ENCODE measurements at places on chromosomes 13 and 19. TPM values are rescaled to one million over a fixed set of nuclear protein-coding genes. Genes with fewer than 3 reads are reported as not detected.

GRCh38 chr13:60787083-60787482, 390.1 kb downstream of the TDRD3 start:
- DNase-seq = no peak

Gene BEST2
- not detected for total RNA-seq

Gene PDX1
- not detected for total RNA-seq

DNA sequence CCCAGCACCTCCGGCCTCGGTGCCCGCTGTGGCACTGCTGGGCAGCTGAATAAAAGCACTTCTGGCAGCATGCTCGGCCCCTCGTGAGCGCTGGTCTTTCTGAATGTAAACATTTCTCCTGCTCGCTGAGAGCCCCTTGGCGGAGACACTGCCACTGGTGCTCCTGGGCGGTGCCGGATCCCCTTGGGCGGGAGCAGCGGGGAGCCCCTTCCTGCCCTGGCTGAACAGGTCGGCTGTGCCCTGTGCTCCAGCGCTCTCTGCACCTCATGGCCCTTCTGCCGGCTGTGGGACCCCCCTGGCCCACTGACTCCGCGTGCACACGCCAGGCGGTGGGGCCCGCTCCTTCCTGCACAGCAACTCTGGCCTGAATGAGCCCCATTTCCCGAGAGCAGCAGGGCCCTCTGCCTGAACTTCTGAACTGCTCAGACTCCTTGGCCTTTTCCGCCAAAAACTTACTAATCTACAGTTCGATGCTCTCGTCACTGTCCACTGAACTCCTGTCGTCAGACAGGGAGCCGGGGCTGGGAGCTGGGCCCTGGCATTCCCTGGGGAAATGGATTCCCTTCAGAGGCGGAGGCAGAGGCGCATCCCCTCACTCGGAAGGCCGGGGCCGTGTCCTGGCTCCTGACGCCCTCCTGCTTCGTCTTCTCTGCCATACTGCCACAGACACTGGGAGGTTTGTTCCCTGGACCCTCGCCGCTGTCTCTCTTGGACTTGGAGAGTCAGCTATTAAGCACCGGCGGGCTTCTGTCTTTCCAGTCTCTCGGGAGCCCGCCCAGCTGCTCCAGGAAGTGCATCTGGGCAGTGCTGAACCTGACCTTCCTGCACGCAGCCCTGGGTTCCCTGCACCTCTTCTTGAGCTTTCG, 14.2 kb downstream of the RB1 start:
- DNase-seq = no peak

DNA sequence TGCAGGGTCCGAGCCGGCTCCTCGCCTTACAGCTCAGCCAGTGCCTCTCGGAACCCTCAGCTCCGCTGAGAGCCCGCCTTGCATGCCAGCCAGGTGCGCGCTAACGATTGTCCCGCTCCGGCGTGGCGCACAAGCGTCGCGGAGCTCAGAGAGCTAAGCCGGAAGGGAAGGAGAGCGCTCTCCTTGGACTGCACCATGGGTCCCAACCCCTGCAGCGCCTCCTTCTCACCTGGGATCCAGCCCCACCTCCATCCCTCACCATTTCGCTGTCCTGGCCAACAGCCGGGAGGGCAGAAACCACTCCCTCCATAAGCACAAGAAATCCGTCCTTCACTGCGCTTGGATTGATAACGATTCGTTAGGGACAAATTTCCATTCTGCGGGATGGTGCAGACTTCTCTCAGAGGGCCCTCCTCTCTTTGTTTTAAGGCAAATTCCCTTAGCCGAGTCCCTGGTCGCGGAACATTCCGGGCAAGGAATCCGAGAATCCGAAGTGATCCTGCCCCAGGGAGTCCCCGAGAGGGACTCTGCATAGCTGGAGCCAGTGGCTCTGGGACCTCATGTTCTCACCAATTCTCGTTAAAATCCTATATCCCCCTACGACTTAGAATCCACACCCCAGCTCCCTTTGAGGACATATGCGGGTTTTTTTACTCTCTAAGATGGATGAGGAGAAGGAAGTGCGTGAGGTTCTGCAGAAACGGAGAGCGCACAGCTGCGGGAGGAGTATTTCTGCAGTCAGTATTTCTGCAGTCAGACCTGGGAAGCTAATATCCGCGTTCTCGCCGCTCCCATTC, 2.8 kb downstream of the GSX1 start:
- DNase-seq = no peak

Gene MPHOSPH8
- 17.4 TPM for total RNA-seq

DNA sequence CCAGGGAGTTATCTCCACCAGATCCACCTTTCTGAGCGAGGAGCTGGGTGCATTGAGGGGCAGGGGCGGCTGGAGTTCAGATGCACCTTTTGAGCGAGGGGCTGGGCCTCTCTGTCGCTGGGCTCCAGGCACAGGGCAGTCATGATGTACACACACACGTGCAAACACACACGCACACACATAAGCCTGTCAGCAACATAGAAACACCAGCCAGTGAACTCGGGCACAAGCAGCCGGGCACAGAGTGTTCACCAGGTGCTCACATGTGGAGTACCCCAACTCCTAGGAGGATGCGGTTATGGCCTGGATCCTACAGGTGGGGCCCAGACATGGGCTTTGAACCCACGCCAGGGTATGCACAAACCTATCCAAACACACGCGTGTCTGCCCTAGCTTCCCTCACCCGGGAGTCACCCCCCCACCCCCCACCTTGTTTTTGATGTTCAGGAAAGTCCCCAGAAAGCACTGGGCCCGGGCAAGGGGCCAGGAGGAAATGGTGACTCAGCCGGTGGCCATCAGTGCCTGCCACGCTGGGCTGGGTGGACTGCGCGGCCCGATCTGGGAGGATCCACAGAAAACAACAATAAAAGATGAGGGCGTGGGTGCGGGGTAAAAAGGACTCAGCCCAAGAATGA, 13.3 kb downstream of the ARRDC2 start:
- no peak for DNase-seq

- no peak for DNase-seq
Observed at GRCh38 chr13:107669391-107669993, 545.8 kb downstream of the LIG4 start.

- no peak for DNase-seq
Observed at GRCh38 chr13:99408703-99409000, 92.6 kb upstream of the TM9SF2 start.
